Natural killer cell (primary cell): ENCODE measurements at places on chromosomes 3 and 15.
A peak's percentile ranks its signal among the peaks of the same experiment; 100 is the strongest.

GRCh38 chr3:105323274-105323599, 43.5 kb upstream of the ALCAM start:
- no peak for DNase-seq

GRCh38 chr15:95416576-95416975, 913.9 kb upstream of the NR2F2 start:
- no peak for DNase-seq

DNA sequence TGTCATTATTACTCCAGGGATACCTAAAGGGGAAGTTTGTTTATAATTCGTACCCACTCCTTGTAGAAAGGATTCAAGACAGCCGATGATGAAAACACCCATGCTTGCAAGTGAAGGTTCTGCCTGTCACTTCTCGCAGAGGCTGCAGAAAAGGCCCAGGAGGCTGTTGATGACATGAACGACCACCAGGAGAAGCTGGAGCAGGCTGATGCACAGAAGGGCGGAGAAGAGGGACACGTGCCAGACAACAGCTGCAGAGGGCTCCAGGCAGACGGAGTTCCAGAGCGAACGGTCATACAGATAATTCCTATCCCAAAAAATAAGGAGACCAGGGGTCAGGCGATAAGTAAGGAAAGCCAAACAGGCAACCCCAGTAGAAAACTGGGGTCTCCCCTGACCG, 5.7 kb upstream of the DYNLT2B start:
- no peak for DNase-seq

- DNase-seq, result no peak
Observed at GRCh38 chr15:48267766-48268165, 61.7 kb downstream of the SLC12A1 start.

DNA sequence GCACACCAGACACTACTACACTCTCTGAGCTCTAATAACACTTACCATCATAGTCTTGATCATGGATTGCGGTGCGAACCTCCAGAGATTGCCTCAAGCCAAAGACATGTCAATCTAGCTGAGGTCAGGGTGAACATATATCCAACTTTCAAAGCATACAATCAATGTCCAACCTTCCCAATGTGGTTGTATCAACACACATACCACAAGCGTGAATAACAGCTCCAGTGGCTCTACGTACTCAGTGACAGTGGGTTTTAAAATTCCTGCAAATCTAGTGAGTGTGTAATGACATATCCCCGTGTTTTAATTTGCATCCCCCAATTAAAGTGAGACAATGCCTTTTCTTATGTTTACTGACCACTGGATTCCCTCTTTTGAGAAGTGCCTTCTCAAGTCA, 29.6 kb downstream of the SFMBT1 start:
- no peak for DNase-seq

- no peak for DNase-seq
Observed at GRCh38 chr3:41200669-41201021, 1.3 kb downstream of the CTNNB1 start.

- no peak for DNase-seq
Observed at GRCh38 chr3:130948929-130949328, 55.0 kb downstream of the ATP2C1 start.

GRCh38 chr3:20140881-20141280, 45.1 kb downstream of the SGO1 start:
- no peak for DNase-seq

DNA sequence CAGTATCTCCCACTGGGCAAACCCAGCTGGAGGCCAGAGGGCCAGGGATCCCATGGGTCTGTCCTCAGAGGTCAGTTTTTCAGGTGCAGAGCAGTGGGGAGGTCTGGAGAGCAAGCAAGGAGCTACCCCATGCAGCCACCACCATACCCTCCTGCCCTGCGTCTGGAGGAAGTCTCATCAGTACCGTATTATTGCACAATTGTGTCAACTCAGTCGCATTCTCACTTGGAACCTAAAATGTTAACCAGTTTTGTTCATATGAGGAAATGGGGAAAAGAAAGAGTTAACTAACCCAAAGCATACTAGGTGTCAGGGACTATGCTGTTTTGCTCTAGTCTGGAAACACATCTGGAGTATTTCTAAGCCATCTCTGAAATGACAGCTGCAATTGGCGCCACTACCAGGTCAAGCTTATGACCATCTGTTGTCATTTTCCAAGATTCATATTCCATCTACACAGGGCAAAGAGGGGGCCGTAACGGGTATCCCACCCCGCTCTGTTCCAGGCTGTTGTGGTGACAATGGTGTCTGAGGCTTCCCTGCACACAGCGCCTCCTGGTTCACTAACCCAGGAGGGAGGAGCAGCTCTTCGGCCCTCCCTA, 16.9 kb upstream of the APBA2 start:
- DNase-seq, result no peak

DNA sequence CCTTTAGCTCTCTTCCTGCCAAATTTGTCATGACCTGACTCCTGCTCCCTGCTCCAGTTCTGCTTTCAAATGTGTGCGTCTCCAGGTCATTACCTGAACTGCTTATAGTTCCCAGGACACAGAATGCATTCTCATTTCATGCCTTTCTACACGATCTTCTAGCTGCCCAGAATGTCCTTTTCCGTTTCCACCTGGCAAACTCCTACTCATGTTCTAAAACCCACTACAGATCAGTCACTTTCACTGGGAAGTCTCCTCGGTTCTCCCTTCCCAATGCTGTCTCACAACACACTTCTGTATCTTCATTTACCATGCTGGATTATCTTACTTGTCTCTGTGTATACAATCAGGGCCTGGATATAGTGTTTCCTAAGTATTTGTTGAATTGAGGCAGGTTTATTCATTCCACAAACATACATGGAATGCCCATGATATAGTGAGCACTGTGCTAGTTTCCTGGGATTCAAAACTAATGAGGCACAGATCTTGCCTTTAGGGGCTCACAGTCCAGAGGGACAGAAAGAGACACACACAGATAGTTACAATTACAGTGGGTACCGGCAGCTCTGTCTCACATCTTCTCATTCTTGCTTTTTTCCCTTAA, 1.6 kb upstream of the NOX5 start:
- DNase-seq, result no peak

GRCh38 chr3:50572801-50573371, 3.6 kb downstream of the HEMK1 start:
- no peak for DNase-seq

GRCh38 chr3:50204804-50205412, at the start of gene SLC38A3:
Gene SLC38A3, plus strand, starts transcription at chr3:50205271. Its CDS starts 8,929 bp downstream, at chr3:50214200.
- peak; percentile 43 for DNase-seq

DNA sequence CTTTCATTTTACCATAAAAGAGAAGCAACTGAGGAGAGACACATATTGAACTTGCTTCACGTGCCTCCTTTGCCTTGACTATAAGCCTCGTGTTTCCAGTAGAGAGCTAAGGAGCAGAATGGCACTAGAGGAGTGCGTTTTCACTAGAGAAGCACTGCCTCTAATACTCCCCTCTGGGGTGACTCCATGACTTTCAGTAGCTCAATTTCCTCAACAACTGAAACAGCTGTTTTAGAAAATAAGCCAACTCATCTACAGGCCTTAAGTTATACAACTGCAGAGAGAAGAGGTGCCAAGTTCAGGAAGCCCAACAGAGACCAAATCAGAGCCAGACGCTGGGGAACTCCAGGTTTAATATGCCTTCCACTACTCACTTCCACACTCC, 1.9 kb downstream of the UBP1 start:
- DNase-seq, result peak; percentile 53

DNA sequence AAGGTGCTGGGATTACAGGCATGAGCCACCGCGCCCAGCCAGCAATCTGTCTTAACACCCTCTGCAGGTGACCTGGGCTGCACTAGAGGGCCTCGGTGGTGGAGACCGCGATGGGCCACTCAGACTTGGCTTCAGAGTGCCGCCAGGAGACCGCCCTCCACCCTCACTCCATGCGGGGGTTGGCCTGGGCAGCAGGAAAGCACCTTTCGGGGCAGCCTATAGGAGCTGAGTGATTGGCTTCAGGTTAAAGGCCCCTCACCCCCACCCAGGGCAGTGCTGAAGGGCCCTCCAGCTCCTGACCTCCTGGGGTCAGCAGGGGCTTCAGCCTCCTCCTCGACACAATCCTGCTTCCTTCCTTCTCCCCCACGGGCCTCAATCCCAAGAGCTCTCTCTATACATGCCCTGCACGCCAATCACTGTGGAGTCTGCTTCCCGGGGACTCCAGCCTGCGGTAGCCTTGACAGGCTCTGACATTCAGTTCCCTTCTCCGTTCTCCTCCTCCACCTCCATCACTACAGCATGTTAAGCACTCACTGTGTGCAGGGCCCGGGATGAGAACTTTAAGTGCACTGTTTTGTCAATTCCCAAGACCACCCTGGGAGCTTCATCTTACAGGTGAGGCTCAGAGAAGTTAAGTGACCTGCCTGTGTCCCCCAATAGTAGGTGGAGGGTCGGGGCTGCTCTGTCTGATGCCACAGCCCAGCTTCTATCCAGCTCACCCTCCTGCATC, 225.3 kb downstream of the XXYLT1 start:
- no peak for DNase-seq

GRCh38 chr15:40372981-40373380, 9.5 kb upstream of the KNSTRN start:
- no peak for DNase-seq

DNA sequence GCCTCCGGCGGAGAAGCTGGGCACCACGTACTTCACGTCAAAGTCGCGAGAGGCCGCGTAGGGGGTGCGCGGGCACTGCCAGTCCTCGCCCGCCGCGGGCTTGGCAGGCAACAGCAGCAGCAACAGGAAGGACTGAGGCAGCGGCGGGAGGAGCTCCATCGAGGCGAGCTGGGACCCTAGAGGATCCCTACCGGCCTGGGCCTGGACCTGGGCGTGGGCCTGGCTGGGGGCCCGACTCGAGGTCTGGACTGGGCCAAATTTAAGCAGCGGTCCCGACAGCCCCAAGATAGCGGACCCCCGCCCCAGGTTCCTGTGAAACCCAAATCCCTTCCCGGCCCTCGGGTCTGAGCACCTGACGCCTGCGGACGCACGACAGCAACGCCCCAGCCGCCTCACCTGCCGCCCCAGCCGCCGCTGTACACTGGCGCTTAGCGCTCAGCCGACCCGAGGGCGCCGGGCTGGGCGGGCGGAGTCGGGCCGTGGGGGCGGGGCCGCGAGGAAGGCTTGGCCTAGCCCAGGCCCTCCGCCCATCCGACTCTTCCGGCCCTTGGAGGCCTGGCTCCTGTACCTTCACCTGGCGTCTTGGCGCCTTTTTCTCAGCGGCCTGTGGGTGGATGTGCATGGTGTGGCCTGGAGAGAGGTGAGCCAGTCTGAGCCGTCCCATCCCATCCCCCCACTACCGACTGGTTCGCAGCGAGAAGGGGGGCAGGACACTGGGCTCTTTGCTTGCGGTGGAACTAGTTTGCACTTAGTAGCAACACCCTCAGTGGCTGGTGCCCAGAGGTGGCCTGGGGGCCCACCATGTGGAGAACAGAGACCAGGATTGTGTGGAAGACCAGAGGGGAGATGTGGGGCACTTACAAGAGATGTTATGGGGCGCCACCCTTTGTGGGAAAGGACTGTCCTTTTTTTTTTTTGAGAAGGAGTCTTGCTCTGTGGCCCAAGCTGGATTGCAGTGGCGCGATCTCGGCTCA, at the start of gene MST1R:
Gene MST1R, minus strand, starts transcription at position 423 of the 974 bp plus-strand sequence. Its CDS starts 264 bp downstream, at position 159.
- DNase-seq, result peak; percentile 77

DNA sequence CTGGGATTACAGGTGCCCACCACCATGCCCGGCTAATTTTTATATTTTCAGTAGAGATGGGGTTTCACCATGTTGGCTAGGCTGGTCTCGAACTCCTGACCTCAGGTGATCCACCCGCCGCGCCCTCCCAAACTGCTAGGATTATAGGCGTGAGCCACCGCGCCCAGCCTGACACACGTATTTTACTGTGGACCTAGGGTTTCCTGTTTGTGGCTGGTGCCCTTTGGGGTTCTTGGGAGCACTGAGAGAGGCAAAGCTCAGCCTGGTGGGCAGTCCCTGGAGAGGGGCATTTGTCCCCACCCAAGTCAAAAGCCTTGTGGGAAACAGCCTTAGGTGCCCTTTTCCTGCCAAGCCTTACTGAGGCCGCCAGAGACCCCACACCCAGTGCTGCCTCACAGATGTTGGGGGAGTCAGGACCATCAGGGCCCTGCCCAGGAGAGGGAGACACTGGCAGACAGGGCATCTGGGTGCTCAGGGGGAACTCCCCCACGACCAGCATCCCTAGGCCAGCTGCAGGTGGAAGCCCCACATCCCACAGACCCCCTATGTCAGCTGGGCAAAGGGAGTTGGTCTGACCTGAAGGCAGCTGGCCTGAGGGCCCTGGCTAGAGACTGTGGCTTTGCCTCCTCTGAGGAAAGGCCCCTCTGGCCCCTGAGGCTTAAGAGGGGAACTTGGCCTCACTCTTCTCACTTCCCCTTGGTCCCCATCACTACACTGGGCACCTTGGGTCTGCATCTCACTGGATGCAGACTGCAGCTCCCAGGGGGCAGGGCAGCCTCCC, 35.1 kb downstream of the DNAH1 start:
- no peak for DNase-seq

DNA sequence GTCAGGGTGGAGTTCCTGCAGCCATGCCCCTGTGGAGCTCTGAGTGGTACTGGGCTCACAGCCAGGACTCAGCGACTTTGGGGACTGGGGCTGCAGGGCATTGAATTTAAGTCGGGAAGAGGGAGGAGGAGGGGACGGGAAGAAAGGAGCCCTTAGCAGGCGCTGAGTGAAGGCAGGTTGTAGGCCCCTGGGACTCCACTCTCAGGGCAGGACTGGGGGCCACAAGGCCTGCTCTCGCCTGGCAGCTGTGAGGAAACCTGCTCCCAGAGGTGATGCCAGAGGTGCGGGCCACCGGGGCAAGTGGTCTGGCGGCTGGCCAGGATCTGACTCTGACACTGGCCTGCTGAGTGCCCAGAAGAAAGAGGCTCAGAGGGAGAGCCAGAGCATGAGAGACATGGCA, 73.5 kb downstream of the EPHB3 start:
- DNase-seq, result no peak

- DNase-seq, result no peak
Observed at GRCh38 chr3:126245811-126246727, 65.7 kb upstream of the ALDH1L1 start.

DNA sequence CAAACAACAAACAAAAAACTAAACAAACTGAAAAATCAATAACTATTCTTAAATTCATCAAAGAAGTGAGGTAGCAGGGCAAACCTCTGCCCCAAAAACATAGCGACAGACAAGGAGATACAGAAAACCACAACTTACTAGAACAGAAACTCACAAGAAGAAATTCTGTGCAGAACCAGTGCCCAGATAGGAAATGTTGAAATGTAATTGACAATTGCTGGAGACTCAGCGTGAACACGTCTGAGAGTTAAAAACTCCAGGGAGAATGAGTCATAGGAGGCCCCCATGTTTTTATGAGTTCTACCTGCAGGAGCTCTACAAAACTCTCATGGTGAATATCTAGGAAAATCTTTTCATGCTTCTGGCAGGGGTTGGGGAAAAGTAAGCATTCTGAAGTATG, 95.5 kb upstream of the SETMAR start:
- DNase-seq, result no peak

GRCh38 chr3:41045491-41045890, 153.8 kb upstream of the CTNNB1 start:
- no peak for DNase-seq

GRCh38 chr3:124469555-124469954, 260.7 kb upstream of the UMPS start:
- no peak for DNase-seq
